IMR-90 (cell line): ENCODE measurements at places on chromosomes 13 and 19.

DNA sequence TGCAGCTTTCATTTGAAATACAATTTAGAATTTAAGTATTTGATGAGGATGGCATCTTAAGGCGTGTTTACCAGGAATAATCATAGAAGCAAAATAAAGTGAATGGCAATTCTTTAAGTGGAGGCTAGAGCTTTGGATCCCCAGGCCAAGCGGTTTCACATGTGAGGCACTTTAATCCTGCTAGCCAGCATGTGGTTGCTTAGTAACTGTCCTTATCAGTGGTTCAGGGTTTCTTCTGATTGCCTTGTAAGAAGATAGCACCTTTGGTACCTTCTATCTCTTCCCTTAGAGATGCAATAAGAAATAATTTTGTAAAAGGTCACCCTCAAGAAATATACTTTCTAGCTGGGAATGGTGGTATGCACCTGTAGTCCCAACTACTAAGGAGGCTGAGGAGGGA, 38.9 kb upstream of the SERP2 start:
- no peak for DNase-seq

GRCh38 chr13:109348519-109349258, 437.7 kb downstream of the IRS2 start:
- peak; percentile 64 for DNase-seq

DNA sequence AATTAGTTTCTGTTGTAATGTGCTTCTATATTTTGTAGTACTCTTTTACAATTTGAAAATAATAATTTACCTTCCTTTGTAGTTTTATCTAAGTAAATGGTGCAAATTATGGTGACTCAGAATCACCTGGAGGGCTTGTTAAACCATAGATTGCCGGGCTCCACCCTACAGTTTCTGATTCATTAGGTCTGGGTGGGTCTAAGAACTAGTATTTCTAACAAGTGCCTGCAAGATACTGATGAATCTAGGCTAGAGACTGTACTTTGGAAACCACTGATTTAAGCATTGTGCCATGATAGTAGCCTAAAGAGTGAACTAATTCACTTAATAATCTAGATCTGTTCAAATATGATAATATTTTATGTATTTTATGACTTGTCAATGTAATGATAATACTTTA, 437.4 kb upstream of the SPRY2 start:
- no peak for DNase-seq

- no peak for DNase-seq
Observed at GRCh38 chr13:50072676-50073075, 57.4 kb downstream of the KCNRG start.

- no peak for DNase-seq
Observed at GRCh38 chr19:17450264-17451075, 2.0 kb upstream of the TMEM221 start.

GRCh38 chr13:40187841-40188591, 478.4 kb downstream of the FOXO1 start:
- no peak for DNase-seq

DNA sequence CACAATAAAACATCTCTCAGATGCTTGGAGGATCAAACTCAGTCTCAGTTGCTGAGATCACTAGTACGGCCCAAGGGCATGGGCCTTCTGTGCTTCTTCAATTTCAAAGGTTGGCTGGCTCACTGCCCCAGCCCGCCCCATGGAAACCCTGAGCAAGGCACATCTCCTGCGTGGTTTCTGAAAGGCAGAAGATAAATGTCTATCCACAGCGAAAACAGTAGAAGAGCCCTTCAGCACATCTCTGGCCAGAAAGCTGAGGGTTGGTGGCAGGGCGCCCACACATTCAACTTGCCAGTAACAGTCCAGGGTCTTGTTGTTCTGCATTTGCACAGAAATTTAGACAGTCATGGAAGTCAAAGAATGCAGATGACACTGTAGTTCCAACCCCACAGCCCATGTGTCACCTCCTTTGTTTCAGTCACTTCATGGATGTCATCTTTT, 24.0 kb upstream of the KATNAL1 start:
- no peak for DNase-seq

- peak; percentile 89 for DNase-seq
Observed at GRCh38 chr13:73058736-73059459, at the start of gene KLF5. KLF5 (plus strand) TSS chr13:73059005; CDS start chr13:73059328, 323 bp downstream.

- no peak for DNase-seq
Observed at GRCh38 chr13:112753833-112754232, 64.0 kb downstream of the ATP11A start.

DNA sequence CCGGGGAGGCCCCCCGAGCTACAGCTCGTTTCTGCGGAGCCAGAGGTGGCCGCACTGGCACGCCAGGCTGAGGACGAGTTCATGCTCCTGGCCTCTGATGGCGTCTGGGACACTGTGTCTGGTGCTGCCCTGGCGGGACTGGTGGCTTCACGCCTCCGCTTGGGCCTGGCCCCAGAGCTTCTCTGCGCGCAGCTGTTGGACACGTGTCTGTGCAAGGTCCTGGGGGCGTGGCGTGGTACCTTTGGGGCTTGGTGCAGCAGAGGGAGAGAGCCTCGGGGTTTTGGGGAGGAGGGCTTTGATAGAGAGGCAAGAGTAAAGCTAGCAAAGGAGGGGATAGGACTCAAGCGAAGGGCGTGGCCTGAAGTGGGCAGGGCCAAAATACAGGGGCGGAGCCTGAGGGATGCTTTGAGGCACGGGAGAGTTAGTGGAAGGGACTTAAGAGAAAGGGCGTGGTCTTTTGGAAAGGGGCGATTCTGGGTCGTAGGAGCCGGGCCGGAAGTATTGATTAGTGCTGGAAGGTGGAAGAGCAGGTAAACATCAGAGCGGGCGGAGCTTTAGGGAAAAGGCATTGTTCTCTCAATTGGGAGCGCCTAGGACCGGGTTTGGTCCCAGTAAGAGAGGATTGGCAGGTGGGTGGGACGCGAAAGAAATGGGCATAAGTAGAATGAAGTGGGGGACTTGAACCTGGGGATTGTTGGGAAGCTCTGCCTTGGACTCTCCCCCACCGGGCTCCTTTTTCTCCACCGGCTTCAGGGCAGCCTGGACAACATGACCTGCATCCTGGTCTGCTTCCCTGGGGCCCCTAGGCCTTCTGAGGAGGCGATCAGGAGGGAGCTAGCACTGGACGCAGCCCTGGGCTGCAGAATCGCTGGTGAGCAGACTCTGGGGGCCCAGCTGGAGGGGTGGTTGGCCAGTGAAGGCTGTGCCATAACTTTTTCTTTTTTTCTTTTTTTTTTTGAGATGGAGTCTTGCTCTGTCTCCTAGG, 1.2 kb downstream of the PPM1N start:
- DNase-seq, result no peak

DNA sequence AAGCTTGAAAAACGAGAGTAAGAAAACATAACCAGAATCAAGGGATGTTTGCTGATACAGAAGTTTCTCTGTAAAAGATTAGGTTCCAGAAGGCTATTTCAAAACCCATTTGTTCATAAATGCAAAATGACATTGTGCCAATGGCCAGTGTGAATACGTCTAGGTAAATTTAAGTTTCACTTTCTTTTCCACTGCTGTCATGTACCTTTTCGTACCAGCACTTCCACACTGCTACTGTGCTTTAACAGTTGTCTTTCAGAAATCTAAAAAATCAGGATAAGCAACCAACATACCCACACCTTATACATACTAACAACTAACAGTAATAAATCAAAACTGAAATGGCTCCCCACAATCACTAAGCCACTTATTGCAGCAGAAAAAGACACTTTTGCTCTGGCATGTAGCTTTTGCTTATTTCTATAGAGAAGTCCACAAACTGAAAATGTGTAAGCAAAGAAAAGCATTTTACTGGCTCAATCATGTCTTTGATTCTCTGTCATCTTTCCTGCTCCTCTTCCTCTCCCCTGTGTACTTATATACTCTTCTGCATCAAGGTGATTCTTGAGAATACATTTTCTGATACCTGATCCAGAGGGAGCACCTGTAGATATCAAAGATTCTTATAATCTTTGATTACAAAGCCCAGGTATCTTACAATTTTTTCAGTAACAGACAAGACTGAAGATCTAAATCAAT, 34.3 kb downstream of the ELF1 start:
- DNase-seq, result no peak

GRCh38 chr13:51342706-51343105, 3.2 kb downstream of the SERPINE3 start:
- DNase-seq, result peak; percentile 78

DNA sequence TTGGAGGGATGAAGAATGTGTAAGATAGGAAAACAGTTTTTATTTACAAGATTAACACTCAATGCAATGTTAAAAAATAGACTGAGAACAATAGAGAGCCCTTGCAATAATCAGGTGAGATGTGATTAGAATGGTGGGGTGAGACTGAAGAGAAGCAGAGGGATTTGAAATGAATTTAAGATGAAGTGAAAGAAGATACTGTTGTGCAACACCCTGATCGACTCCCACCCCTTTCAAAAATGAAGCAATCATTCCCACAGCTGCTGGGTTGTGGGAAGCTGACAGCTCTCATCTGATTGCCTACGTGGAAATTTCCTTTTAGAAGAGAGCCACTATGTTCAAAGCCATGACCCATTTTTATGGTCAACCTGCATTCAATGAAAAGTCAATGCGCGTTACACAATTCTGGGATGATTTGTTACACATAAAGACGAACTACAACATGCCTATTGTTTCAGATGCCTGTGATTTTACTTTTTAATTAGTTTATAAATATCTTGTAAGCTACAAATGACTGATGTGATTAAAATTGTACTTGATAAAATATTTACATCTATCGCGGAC, 1374.8 kb downstream of the PCDH9 start:
- peak; percentile 41 for DNase-seq

DNA sequence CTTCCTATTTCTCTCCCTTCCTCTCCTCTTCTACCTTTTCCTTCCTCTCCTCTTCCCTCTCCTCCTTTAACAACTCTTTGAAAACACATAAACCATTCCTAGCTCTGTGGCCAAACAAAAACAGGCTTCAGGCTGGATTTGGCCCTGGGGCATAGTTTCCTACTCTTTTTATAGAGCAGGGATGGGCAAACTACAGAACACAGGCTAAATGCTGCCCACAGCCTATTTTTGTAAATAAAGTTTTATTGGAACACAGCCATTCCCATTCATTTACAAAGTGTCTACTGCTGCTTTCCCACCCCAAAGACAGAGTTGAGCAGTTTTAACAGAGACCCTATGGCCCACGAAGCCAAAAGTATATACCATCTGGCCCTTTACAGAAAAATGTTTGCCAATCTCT, 35.4 kb downstream of the LHFPL6 start:
- no peak for DNase-seq

DNA sequence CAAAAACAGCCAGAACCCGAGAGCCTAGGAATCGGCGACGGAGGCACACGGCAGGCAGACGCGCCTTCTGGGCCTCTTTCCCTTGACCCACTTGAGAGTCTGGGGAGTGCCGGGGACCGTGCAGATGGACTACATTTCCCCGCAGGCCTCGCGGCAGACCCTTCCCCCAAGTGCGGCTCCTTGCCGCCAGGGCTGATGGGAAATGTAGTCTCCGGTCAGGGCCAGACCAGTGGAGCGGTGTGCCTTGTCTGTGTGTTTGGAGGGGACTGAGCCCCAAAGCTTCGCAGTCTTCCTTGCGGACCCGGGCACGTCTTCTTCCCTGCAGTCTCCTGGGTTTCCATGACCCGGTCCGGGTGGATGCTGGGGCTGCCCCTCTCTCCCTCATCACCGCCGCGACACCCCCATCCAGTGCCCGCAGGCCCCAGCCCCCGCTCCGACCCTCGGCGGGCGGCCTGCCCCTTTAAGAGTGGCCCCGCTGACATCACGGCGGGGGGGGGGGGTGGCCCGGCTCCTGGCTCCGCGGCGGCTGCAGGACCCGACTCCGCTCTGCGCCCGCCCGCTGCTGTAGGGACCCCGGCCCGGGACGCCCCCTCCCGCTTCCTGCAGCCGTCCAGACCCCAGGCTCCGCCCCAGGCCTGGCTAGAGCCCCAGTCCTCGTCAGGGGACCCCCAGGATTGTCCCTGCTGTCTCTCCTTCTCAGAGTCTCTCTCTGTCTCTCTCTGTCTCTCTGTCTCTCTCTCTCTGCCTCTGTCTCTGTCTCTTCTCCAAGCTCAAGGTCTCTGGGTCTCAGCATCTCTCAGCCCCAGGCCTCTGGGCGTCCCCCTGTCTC, 758 bp upstream of the CACNG7 start:
- peak; percentile 40 for DNase-seq

DNA sequence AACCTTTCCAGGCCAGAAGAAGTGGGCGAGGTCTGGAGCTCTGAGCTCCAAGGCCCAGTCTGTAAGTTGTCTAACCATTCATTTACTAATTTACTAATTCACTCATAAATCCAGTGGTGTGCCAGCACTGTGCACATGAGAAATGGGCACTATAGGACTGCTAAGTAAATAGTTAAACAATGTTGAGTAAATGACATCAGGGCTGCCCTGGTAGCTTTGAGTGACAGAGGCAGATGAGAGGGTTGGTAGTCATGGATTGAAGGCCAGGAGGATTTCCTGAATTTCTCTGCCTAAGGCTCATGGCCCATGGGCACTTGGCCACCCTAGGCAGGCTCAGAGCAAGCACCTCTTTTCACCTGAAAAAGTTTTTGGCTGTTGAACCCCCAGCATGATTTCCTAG, 216.9 kb upstream of the RXFP2 start:
- DNase-seq, result no peak

GRCh38 chr13:27978301-27978968, 9.3 kb upstream of the CDX2 start:
- DNase-seq, result no peak

- DNase-seq, result peak; percentile 75
Observed at GRCh38 chr13:28401303-28402056, 93.4 kb downstream of the FLT1 start.

DNA sequence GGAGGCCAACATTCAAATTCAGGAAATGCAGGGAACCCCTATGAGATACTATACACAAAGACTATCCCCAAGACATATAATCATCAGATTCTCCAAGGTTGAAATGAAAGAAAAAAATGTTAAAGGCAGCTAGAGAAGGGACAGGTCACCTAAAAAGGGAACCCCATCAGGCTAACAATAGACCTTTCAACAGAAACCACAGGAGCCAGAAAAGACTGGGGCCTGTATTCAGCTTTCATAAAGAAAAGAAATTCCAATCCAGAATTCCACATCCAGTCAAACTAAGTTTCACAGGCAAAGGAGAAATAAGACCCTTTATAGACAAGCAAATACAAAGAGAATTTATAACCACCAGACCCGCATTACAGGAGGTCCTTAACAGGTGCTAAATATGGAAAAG, 1703.6 kb upstream of the PRR20A start:
- DNase-seq, result no peak

DNA sequence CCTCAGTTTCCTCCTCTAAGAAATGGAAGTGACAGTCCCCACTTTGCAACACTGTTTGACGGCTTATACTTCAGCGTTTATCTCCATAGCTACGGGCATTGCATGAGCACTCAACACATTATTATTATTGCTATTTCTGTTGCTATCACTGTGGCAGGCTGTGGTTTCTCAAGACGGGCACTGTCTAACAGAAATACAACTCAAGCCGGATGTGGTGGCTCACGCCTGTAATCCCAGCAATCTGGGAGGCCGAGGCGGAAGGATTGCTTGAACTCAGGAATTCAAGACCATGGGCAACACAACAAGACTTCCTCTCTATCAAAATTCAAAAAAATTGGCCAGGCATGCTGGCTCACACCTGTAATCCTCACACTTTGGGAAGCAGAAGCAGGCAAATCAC, 4.9 kb upstream of the ZSWIM4 start:
- no peak for DNase-seq

- no peak for DNase-seq
Observed at GRCh38 chr19:5011476-5012238, 42.7 kb downstream of the KDM4B start.
